ENCODE measurements at places on chromosomes 4 and X.

DNA sequence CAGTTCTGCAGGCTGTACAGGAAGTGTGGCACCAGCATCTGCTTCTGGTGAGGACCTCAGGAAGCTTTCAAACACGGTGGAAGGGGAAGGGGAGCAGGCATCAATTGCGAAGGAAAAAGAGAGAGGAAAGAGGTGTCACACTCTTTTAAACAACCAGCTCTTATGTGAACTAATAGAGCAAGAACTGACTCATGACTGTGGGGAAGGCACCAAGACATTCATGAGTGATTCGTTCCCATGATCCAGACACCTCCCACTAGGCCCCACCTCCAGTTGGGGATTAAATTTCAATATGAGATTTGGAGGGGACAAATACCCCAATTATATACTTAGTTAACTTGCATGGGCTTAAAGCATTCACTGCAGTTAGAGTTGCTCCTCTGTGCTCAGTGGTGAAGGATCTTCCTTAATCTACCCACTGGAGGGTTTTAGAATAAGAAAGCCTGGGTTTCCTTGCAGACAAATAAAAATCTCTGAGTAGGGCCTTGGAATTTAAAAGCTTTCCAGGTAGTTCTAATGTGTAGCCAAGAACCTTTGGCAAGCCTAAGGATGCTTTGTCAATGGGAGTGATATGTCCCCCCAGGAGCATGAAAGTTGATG, 60.0 kb downstream of the SYNPO2 start:
- H3K4me3 ChIP-seq = no peak overlapping the region
- no peak overlapping the region for H3K27ac ChIP-seq
- DNase-seq = no peak
- H3K27me3 ChIP-seq = no peaks in the 10 kb centered on the region
- no peaks in the 10 kb centered on the region for H3K4me1 ChIP-seq

DNA sequence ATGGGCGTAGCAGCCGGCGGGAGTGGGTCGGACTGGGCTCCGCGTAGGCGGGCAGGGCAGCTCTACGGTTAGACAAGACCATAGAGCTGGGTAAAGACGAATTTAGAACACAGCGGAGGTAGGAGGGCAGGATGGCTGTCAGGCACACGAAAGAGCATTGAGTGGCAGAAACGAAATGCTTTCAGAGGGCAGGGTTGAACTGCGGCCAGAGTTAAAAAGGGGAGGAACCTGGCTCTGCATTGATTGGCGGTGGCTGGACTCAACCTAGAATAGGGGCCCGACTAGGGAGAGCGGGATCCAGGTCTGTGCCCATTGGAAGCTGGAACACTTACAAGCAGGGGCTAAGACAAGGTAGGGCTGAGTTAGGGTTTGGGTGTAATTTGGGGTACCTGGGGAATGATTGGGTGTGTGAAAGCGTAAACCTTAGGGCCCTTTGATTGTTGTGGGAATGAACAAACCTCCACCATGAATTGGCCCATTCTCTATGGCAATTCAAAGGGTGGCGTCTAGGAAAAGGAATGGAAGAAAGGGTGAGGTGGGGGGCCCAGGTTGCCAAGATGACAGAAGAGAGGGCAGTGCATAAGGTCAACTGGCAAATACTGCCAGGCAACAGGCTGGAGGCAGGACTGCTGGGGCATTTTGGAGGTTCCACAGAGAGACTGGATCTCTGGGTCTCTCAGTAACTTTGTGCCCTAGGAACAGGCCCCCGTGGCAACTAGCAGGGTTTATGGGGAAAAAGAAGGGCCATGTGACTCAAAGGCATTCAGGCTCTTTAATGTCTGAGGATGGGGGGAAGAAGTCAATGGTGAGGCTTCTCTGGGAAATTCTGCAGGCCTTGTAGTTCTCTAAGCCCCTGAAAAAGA, 911 bp upstream of the ELK1 start:
- peak overlapping the region; percentile 84 for H3K27ac ChIP-seq
- peaks cover 68% of the 10 kb centered on the region for H3K36me3 ChIP-seq
- H3K4me1 ChIP-seq = peaks cover 50% of the 10 kb centered on the region

- H3K4me3 ChIP-seq = no peak overlapping the region
- DNase-seq = no peak
- H3K36me3 ChIP-seq = no peaks in the 10 kb centered on the region
- no peak overlapping the region for H3K27ac ChIP-seq
- no peaks in the 10 kb centered on the region for H3K27me3 ChIP-seq
These were observed 9.8 kb upstream of the PCDH18 start for GRCh38 chr4:137541876-137542646.

- no peaks in the 10 kb centered on the region for H3K36me3 ChIP-seq
- H3K27ac ChIP-seq = no peak overlapping the region
- no peak overlapping the region for H3K4me3 ChIP-seq
- H3K4me1 ChIP-seq = peaks cover 3% of the 10 kb centered on the region
These were observed 50.0 kb downstream of the FGFBP1 start for GRCh38 chr4:15888515-15888914.

DNA sequence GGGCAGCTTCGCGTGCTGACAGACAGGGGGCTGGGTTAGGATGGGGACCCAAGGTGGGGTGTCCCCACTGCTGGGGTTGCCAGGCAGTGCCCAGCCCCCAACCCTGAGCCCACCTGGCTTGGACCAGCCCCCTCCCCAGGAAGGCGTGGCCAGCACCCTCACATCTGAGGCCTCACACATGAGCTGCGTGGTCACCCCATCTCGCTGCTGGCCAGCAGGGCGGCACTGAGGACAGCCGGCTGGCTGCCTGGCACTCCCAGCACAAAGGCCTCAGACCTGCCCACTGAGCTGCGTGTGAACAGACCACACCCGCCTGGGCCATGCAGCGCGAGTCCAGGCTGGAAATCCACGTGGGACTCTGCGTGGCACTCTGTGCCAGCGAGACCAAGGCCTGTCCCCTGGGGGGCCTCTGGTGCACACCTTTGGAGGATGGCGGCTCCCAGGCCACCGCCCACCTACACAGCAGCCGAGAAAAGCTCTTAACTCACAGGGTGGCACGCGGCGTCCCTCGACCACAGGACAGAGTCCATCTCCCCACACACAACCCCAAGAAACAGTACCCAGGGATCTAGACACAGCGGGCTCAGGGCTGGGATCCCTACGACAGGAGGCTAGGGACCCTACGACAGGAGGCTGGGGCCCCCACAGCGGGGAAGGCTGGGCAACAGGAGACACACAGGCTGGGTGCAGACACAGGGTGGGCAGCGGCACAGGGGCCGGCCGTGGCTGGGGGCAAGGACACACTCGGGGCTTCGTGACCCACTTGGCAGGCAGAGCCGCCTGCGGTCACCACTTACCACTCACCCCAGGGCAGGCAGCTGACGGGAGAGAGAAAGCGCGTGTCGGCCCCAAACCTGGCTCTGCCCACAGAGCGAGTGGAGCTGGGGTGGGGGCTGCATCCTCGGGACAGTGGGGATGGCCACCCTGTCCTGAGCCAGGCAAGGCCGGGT, 9.8 kb downstream of the DGKQ start:
- peaks cover 3% of the 10 kb centered on the region for H3K36me3 ChIP-seq
- H3K27ac ChIP-seq = no peak overlapping the region
- no peak for DNase-seq
- H3K27me3 ChIP-seq = no peaks in the 10 kb centered on the region
- no peak overlapping the region for H3K4me3 ChIP-seq

GRCh38 chrX:20215565-20215964, 51.1 kb downstream of the RPS6KA3 start:
- no peaks in the 10 kb centered on the region for H3K27me3 ChIP-seq
- DNase-seq = no peak
- peaks cover 50% of the 10 kb centered on the region for H3K4me1 ChIP-seq
- H3K36me3 ChIP-seq = peaks cover 2% of the 10 kb centered on the region
- H3K27ac ChIP-seq = no peak overlapping the region

GRCh38 chrX:154600759-154601374, 15.9 kb downstream of the CTAG1A start:
- H3K4me1 ChIP-seq = peaks cover 2% of the 10 kb centered on the region
- no peak for DNase-seq

GRCh38 chr4:83536362-83537272, 709 bp downstream of the GPAT3 start:
- H3K27me3 ChIP-seq = peaks cover 26% of the 10 kb centered on the region
- peak overlapping the region; percentile 73 for H3K4me3 ChIP-seq
- H3K36me3 ChIP-seq = no peaks in the 10 kb centered on the region
- H3K27ac ChIP-seq = peak overlapping the region; percentile 51
- peak; percentile 23 for DNase-seq

DNA sequence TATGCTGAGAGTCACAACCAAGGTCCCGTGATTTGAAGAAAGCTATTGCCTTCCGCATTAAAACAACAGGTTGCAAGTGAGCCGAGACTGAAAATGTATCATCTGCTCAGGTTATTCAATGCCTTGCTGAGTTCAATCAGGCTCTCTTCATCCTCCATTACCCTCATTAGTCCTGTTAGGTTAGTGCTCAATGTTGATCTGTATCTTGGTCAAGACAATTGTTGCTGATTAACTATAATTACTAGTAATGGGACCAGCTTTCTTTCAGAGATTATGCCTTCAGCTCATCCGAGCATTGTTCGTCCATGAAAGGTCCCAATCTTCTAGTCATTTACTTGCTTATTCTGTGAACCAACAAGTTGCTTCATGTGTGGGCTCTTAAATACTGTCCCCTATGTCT, 534.6 kb upstream of the FAM241A start:
- DNase-seq = no peak
- no peak overlapping the region for H3K4me3 ChIP-seq
- H3K27ac ChIP-seq = no peak overlapping the region
- no peaks in the 10 kb centered on the region for H3K4me1 ChIP-seq

DNA sequence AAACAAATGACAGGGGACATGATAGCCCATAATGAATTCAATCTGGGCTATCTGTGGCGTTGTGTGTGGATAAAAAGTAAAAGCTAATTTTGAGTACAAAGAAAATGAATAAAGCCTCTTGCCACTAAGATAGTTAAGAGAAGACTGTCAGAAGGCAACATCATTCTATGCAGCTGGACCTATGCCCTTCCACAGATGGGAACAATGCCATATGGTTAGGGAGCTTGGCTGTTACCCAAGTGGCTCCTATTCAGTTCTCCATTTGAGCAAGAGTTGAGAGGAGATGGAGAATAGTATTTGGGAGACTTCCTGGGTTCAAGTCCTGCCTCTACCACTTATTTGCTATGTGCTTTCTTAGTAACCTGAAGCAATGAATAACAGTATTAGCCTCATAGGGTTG, 107.7 kb downstream of the ANXA3 start:
- H3K4me1 ChIP-seq = peaks cover 40% of the 10 kb centered on the region
- H3K27me3 ChIP-seq = peaks cover 2% of the 10 kb centered on the region
- no peak overlapping the region for H3K27ac ChIP-seq
- no peak overlapping the region for H3K4me3 ChIP-seq

GRCh38 chrX:41108463-41109205, 23.4 kb downstream of the USP9X start:
- H3K27me3 ChIP-seq = no peaks in the 10 kb centered on the region
- peaks cover 70% of the 10 kb centered on the region for H3K4me1 ChIP-seq
- H3K27ac ChIP-seq = peak overlapping the region; percentile 58
- H3K36me3 ChIP-seq = peaks cover 7% of the 10 kb centered on the region
- H3K4me3 ChIP-seq = no peak overlapping the region

GRCh38 chr4:87030124-87030523, 95.3 kb downstream of the AFF1 start:
- H3K27ac ChIP-seq = no peak overlapping the region
- H3K36me3 ChIP-seq = no peaks in the 10 kb centered on the region
- no peak for DNase-seq
- no peak overlapping the region for H3K4me3 ChIP-seq
- H3K4me1 ChIP-seq = peaks cover 36% of the 10 kb centered on the region

- DNase-seq = no peak
- no peaks in the 10 kb centered on the region for H3K27me3 ChIP-seq
- peaks cover 2% of the 10 kb centered on the region for H3K36me3 ChIP-seq
- H3K27ac ChIP-seq = no peak overlapping the region
- H3K4me1 ChIP-seq = no peaks in the 10 kb centered on the region
- H3K4me3 ChIP-seq = no peak overlapping the region
These were observed 137.9 kb downstream of the FAM13A start for GRCh38 chr4:88919056-88919455.

DNA sequence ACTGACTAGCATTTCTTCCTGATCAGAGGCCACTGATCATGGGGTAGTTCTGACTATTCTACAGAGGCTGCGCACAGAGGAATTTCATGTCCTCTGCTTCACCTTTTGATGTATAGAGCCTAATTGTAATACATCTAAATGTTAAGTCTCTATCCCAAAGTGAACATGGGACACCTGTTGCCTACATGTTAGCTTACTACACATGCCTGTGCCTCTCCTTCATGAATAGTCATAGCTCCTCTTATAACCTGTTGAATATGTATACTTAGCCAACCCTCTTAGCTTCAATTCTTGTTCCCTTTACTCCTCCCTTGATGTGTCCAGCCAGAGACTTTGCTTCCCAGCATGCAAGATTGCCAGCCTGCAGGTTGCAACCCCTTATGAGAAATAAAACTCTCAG, 9.6 kb upstream of the THOC2 start:
- no peaks in the 10 kb centered on the region for H3K4me1 ChIP-seq
- no peaks in the 10 kb centered on the region for H3K27me3 ChIP-seq
- no peak overlapping the region for H3K27ac ChIP-seq
- no peak for DNase-seq
- no peaks in the 10 kb centered on the region for H3K36me3 ChIP-seq
- no peak overlapping the region for H3K4me3 ChIP-seq

GRCh38 chr4:127018381-127018780, 614.4 kb upstream of the INTU start:
- H3K4me1 ChIP-seq = no peaks in the 10 kb centered on the region
- H3K36me3 ChIP-seq = no peaks in the 10 kb centered on the region
- H3K27ac ChIP-seq = no peak overlapping the region
- H3K27me3 ChIP-seq = no peaks in the 10 kb centered on the region

DNA sequence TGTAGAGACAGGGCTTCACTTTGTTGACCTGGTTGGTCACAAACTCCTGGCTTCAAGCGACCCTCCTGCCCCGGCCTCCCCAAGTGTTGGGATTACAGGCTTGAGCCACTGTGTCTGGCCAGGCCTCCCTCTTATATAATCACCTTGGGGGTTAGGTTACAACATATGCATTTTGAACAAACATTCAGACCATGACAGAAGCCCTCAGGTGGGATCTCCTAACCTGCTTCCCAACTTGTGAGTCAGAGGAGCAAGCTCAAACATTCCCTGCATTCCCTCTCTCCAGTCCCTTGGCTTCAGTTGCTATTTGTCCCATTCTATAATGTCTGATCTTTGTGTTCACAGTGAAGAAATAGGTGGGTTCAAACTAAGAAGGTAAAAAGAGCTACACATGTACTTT, 76.5 kb upstream of the NRK start:
- no peak for DNase-seq
- no peaks in the 10 kb centered on the region for H3K36me3 ChIP-seq
- no peaks in the 10 kb centered on the region for H3K4me1 ChIP-seq
- no peaks in the 10 kb centered on the region for H3K27me3 ChIP-seq

DNA sequence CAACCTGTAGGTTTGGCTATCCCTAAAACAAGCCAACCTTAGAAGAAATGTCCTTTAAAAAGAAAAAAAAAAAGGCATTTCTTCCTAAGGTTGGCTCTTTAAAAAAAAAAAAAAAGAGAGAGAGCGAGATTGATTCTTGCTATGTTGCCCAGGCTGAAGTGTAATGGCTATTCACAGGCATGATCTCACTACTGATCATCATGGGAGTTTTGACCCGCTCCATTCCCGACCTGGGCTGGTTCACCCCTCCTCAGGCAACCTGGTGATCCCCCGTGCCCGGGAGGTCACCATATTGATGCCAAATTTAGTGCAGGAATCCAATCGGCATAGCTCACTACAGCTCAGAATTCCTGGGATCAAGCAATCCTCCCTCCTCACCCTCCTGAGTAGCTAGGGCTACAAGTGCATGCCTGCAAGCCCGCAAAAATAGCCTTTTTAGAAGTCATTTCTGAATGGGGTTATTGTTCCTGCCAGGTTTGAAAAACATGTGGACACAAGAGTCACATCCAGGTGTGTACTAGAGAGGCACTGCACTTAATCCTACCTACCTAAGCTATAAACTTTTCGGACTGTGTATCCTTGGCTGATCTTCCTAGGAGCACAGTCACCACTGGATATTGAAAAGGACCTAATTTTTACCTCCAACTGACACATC, 61.4 kb upstream of the ZCCHC13 start:
- no peaks in the 10 kb centered on the region for H3K27me3 ChIP-seq
- peaks cover 8% of the 10 kb centered on the region for H3K36me3 ChIP-seq
- H3K27ac ChIP-seq = no peak overlapping the region

Measured in activated CD4-positive, alpha-beta T cell treated with anti-CD3 and anti-CD28 coated beads for 36 hours (primary cell).